ENCODE measurements at places on chromosomes 11 and 22.

DNA sequence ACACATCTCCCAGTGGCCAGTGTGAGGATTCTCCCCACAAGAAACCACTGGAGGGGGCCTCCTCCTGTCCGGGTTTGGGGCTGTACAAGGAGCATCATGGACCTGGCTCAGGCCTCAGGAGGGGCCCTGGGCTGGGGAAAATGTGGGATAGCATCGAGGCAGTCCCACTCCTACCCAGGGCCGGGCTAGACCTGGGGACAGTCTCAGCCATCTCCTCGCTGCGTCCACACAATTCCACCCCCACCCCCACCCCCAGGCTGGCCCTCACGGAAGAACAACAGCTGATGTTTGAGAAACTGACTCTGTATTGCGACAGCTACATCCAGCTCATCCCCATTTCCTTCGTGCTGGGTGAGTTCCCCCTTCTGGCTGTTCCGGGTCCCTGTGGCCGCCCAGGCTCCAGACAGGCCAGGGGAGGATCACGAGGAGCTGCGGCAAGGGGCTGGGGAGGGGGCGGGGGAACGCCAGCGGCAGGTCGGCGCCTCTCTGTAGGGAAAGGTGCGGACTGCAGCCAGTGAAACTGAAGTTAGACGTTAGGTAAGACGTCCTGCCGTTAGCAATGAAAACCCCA, 4.8 kb downstream of the BEST1 start:
- DNase-seq = peak; percentile 48

DNA sequence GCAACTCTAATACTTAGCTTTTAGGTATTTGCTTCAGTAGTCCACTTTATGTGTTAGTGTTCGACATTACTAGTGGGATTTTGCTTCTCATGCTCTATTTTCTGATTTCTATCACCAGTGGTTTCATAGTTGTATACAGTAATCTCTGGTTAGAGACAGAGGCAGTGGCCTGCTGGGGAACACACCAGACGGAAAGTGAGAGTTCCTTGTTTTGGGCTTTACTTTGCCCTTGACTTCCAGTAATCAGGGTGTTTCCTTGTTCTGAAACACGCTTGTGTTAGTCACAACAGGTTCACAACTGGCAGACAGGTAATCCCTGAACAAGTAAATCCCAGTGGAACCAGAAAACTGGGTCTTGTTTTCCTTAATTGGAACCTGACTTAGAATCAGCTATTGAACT, 56.0 kb downstream of the PACS1 start:
- peak; percentile 60 for DNase-seq

DNA sequence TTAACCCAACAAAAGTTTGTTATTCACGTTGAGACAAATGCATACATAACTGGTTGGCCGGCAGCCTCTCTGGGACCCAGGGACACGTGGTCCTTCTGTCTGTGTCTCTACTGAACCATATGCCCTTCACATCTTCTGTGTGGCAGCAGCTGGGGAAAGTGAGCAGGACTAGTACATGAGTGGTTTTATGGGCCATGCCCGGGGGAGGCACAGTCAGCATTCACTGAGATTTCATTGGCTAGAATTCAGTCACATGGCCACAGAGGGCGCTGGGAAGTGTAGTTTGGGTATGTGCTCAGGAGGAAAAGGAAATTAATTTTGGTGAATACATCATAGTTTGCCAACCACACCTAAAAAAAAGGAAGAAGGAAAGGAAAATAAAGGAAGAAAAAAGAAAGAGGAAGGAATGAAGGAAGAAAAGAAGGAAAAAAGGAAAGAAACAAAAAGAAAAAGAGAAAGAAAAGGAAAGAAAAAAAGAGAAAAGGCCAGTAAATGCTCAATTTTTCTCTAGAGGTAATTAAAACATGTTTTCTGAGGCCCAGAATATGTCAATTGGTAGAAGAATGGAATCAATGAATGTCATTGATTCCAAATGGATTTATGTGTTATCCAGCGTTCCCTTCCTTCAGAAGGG, 55.9 kb upstream of the KIRREL3 start:
- DNase-seq = no peak

GRCh38 chr22:29218758-29219408, 13.2 kb downstream of the EMID1 start:
- DNase-seq = no peak

DNA sequence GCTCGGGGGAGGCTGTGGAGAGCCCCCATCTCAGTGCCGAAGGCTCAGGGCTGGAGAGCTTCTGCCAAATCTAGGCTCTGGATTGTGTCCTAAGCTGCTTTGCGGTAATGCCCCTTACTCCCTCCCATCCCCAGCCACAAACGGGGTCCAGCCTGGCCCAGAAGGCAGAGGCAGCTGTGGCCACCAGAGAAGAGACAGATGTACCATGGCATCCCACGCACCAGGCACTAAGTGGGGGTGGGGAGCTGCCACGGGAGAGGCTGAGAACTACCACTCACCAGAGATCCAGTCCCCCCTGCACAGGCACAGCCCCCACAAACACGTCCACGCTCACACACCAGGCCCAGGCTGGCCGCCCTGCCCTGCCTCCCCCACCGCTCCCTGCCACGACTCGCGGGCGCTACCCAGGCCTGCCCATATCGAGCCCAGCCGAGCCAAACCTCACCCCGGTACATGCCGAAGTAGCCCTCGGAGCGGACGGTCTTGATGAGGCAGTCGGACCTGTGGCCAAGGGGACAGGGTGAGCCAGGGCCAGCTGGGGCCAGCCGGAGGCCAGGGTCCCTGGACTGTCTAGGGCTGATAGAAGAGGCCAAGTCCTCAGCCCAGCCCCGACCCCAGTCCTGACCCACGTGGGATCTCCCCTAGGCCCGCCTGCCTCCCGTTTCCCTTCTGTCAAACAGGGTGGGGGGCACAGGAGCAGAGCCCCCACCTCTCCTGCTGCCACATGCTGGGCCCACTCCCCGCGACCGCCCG, 3.9 kb downstream of the SLC25A22 start:
- DNase-seq = no peak

- no peak for DNase-seq
Measured at GRCh38 chr11:131229221-131229620, 141.2 kb upstream of the NTM start.

DNA sequence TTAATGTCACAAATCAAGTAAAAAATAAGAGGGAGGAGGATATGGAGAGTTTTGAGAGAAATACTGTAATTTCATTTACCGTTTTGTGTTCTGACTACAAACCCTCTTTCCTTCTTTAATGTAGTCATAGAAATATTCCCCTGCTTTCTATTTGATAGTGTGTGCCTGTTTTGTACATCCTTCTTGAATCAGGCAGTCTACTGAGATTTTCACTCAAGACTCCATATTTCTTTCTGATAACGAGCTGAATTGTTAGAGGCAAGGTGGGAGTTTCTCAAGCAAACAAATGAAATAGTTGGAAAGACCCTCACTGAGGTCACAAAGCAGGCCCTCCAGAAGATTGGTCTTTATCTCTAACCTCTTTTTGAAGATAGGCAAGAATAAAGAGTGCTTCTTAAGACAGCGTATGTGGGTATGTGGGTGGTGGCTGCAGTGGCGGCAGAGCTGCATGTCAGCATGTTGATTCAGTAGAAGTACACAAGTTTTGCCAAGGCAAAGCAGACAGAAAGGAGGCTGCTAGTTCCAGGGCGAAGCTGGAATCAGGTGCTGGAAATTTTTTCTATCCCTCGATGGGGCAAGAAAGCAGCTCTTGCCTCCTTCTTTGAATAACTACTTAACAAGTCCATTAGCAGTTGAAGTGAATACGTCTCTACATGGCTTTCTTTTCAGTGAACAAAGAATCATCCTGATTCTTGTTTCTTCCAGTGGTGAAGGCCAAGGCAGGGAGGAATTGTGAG, 164.2 kb downstream of the FAM76B start:
- DNase-seq = no peak

DNA sequence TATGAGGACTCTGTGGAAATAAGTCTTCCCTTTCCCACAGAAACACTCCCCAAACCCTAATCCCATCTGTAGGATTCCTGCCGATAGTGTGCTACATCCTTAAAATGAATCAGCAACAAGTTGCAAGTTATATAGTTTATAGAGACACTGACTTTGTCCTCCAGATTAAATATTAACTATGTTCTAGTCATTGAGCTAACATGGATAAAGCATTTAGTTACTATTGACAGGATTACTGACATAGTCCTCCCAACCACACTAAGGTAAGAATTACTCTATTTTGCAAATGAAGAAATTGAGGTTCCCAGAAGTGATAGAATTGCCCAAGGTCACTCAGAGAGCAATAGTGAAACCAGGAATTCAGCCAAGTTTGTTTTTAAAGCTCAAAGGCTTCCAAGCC, 1.9 kb downstream of the OR52M1 start:
- no peak for DNase-seq

- DNase-seq = no peak
Measured at GRCh38 chr22:47804281-47804680, 1041.8 kb downstream of the TBC1D22A start.

GRCh38 chr11:134333312-134333711, 1.5 kb downstream of the GLB1L2 start:
- DNase-seq = no peak

DNA sequence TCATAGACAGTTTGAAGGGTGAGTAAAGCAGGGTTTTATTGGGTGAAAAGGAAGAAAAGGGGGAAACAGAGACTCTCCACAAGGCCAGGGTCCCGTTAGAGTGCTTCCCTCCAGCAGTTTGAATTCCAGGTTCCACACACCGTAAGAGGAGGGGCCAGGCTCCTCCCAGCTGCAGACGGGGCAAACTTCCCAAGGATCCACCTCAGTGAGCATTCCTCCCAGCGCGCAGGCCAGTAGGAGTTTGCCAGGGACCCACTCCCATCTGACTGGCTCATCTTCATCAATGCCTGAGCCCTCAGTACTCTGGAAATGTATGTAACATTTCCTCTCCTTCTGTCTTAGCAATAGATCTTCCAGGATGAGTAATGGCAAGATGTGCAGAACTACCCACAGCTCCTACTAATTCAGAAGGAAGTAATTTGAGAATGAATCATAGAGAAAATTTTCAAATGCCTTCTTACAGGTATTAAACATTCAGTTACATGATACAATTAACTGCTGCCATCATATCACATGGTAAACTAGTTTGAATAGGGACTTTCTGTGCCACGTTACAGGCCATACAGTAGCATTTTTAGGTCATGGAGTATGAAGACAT, 34.0 kb upstream of the TRPC6 start:
- DNase-seq = no peak

DNA sequence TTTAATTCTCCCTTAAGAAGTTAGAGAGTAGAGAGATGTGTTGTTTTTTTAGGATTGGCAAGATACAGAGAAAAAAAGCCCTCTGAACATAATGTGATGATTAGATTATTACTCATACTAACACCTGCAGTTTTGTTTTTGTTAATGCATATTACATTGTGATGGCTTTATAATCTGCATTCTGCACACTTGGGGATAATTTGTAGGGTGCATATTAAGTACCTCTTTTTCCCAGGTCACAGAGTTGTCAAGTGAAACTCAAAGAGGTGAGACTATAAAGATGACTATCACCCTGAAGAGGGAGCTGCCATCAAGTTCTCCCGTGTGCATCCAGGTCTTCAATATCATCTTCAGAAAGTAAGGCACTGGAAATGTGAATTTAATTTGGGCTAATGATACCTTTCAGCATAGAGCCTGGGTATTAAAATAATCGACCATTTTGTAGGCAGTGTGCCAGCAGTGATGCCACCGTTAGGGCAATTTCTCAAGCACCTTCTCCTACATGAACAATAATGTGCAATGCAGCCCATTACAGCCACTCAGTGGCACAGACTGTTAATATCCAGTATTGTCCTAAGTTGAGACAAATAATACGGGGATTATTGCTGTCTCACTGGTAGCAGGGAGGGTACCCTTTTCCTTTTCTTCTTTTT, 16.2 kb downstream of the PIWIL4 start:
- DNase-seq = no peak

DNA sequence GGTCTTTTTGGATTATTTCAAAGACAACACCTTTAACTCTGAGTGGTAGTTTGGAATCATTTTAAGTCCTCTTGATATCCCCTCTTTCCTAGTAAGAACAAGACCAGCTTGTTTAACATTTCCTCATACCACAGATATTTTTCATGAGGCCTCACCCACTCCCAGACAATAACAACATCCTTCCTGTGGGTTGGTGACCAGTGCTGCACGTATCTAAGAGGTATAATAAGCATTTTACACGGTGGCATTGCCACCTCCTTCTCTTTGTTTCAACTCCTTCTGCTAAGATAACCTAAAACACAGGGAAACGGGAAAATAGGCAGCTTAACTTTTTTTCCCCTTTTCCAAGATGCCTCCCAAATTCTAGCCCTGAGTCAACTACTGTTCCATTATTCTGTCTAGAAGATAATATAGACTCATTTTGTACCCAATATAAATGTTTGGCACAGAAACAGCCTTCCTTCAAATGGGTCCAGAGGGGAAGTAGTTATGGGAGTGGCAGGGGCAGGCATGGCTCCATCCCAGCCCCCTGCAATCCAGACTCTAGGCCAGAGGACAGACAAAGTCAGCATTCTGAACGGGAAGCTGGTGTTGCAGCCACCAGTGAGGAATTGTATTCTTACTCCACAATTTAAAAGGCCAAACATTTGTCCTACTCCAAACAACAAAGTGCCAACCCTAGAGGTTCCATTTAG, 28.5 kb downstream of the MAML2 start:
- DNase-seq = no peak

DNA sequence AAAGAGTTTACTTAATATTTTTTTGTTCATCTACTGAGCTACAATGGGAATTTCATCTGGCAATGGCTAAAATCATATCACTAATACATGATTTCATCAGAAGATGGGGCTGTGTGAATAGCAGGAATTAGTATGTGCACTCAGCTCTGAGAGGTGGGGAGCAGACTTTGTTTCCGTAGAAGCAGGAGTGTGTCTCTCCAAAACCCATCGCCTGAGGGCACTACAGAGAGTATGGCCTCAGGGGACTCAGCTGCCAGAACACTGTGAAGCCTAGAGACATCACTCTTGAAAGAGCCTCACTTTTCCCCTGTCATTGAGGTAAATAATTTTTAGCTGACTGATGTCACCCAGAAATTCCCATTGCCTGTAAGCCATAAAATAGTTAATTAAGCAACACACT, 261.4 kb upstream of the ISX start:
- DNase-seq = no peak

DNA sequence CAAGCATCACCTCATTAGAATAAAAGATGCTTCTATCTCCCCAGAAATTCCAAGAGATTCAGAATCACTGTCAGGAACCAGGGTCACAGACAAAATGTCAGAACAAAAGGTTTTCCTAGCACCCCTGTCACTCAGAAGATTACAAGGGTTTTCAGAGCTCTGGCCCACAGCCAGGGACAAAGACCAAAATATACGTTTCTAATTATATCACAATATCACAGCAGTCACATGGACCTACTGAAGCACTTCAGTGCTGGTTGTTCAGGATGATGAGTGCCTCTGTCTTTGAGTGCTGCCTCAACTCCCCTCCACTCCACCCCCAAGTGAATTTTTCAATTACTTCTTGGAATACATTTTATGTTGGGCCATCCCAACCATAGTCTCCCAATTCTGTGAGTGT, 21.9 kb upstream of the RTL6 start:
- no peak for DNase-seq

GRCh38 chr11:112805658-112806057, 155.6 kb upstream of the NCAM1 start:
- no peak for DNase-seq

GRCh38 chr11:61918938-61919704, 1.8 kb upstream of the RAB3IL1 start:
- DNase-seq = no peak

All from B cell (primary cell).